ENCODE measurements at places on chromosomes 5 and 9. TPM values are rescaled to one million over a fixed set of nuclear protein-coding genes. Genes with fewer than 3 reads are reported as not detected.

The CER1 gene
- 28.8 TPM for total RNA-seq

The TCF7 gene
- total RNA-seq: 2.4 TPM

DNA sequence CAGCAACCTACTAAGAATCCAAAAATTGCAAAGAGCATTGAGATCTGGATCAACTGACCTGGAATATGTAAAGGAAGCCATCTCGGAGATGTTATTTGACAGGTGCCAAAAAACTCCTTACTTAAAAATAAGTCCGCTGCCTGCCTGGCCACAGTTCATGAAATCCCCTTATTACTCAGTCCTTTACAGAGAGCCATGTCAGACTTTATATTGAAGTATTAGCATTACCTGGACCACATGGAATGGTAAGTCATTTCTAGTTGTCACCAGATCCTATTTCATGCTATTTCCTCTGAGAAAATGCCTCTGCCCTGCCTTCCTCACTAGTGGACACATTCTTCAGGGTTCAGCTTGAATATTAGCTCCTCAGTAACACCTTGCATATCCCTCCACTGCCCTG is 115.7 kb downstream of the DEPDC1B start:
- H3K36me3 ChIP-seq: no peaks in the 10 kb centered on the region
- no peak overlapping the region for H3K4me3 ChIP-seq
- no peaks in the 10 kb centered on the region for H3K4me1 ChIP-seq
- no peak for DNase-seq

DNA sequence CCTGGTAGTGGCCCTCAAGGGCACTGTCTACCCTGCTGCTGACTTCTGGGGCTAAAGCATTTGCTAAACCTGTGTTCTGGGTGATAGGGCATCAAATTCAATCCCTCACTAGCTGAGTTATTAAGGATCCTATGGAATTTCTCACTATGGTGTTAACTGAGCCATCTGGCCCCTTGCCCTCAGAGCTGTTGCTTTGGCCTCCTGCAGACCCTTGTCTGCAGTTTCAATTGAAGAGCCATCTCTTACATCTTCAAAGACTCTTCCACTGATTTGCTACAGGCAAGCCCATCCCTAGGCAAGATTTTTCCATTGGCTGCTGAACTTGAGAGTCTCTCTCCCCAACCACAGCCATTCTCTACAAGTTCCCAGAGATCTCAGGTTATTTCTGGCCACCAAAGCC is 418.2 kb downstream of the ZNF608 start:
- H3K27me3 ChIP-seq: no peaks in the 10 kb centered on the region
- no peaks in the 10 kb centered on the region for H3K4me1 ChIP-seq
- H3K4me3 ChIP-seq: no peak overlapping the region
- no peak for DNase-seq
- no peak overlapping the region for H3K27ac ChIP-seq

- no peaks in the 10 kb centered on the region for H3K27me3 ChIP-seq
- DNase-seq: no peak
- no peaks in the 10 kb centered on the region for H3K36me3 ChIP-seq
Observed at GRCh38 chr9:107794259-107794658, 304.7 kb upstream of the KLF4 start.

GRCh38 chr5:137370096-137371071 is 128.7 kb downstream of the SPOCK1 start:
- peaks cover 6% of the 10 kb centered on the region for H3K27me3 ChIP-seq
- H3K4me1 ChIP-seq: peaks cover 6% of the 10 kb centered on the region
- no peaks in the 10 kb centered on the region for H3K36me3 ChIP-seq
- H3K27ac ChIP-seq: no peak overlapping the region
- no peak overlapping the region for H3K4me3 ChIP-seq

GRCh38 chr5:171505473-171506043 is 86.1 kb downstream of the FGF18 start:
- DNase-seq: no peak
- no peak overlapping the region for H3K4me3 ChIP-seq
- no peaks in the 10 kb centered on the region for H3K27me3 ChIP-seq

DNA sequence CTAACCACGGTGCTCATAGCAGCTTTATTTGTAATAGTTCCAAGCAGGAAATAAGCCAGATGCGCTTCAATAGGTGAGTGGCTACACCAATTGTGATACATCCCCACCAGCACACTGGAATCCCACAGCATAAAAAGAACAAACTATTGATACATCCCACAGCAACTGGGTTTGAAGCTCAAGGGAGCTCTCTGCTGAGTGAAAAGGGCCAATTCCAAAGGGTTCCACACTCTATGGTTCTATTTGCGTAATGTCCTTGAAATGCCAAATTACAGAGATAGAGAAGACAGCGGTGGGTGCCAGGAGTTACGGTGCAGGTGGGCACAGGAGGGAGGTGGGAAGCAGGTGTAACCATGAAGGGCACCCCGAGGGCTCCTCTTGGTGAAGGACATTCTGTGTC is 155.3 kb upstream of the PPP1R26 start:
- DNase-seq: no peak
- peaks cover 8% of the 10 kb centered on the region for H3K4me1 ChIP-seq
- no peaks in the 10 kb centered on the region for H3K27me3 ChIP-seq
- no peak overlapping the region for H3K4me3 ChIP-seq
- no peaks in the 10 kb centered on the region for H3K36me3 ChIP-seq
- no peak overlapping the region for H3K27ac ChIP-seq

All from A673 (cell line).